Breast epithelium (tissue), 4 donors: ENCODE measurements at places on chromosomes 16 and 17. TPM values are rescaled to one million over a fixed set of nuclear protein-coding genes. Genes with fewer than 3 reads are reported as not detected.
A peak's percentile ranks its signal among the peaks of the same experiment; 100 is the strongest.

Gene SLC38A8
- not detected for total RNA-seq

DNA sequence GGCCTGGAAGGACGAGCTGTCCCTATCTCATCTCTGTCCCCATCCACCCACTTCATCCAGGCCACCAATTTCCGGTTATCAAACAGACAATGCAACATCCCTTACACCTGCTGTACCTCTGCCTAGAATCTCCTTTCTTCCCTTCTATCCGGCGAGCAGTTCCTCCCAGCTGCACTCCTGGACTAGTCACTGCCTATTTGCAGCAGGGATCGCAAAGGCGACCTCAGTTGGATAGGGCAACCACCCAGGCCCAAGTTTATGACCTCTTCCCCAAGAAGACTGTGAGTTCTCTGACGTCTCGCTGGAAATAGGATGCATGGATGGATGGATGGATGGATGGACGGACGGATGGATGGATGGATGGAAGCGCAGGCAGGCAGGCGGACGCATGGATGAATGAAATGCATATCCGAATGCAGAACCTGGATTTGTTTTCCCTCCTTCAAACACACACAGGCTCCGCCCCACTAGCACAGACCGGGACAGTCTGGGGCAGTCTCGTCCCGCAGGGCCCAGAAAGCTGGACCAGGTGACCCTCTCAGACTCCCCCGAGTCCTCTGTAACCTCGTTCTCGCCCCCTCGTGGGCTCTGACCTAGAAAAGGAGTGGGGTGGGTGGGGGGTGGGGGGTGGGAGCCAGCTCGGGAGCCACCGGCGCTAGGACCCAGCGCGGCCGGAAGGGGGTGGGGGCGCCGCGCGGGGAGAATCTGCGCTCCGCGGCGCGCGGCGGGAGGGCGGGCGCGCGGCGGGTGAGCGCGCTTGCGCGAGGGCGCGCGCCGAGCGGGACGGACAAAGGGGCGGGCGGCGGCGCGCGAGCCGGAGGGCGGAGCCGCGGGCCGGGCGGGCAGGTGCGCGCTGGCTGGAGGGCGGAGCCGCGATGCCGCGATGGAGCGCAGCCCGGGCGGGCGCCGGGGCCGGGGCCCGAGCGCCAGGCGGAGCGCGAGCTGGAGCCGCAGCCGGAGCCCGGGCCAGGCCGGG is at the start of gene SBK1:
TSS of gene SBK1 (plus strand) at position 875 of the 976 bp plus-strand sequence. CDS start 24,867 bp downstream, outside the sequence.
- peak; percentile 61 for DNase-seq

Gene LITAFD
- total RNA-seq = not detected

GRCh38 chr17:15999974-16000827 is 577 bp downstream of the TTC19 start:
- DNase-seq = no peak

Gene ZMYND15
- 0.98 TPM for total RNA-seq

DNA sequence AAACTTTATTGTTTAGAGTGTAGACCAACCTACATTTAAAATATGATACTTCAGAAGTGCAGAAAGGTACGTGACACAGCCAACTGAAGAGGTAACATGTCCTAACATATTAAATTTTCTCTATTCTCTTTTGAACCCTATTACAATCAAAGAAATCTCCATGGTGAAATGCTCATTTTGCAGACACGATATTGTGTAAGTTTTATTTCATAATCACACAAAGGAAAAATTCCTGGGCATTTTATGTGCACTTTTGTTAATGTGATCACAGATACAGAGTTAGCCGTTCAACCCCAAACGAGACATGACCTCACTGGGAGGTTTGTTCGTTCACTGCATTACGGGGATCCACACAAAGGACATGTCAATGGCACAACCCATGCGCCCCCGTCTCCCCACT is 21.8 kb downstream of the KCNJ16 start:
- DNase-seq = no peak

DNA sequence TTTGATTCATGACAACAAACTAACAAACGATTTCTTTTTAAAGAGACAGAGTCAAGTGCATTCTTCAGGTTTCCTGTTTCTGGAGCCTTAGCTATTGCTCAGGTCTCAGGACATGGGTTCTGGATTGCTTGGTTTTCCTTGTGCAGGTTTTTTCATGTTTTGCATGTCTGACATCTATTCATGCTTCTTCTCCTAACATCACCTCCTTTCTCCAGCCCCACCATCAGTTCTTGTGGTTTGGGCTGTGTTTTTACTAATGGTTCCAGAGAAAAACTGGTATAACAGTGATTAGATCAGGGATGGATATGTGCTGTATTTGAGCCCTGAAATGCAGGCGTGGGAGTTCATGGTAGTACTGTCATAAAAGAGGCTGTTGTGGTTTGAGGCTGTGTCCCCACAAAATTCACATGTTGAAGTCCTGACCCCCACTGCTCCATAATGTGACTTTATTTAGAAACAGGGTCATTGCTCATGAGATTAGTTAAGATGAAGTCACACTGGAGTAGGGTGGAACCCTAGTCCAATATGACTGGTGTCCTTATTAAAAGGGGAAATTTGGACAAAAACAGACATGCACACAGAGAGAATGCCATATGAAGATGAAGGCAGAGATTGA is 67.9 kb downstream of the IRX6 start:
- no peak for DNase-seq

Gene CDH8
- total RNA-seq = not detected

Gene TPSG1
- 0.73 TPM for total RNA-seq
